Esophagus mucosa (tissue), 1 donor: ENCODE measurements at places on chromosomes 7 and 10.

DNA sequence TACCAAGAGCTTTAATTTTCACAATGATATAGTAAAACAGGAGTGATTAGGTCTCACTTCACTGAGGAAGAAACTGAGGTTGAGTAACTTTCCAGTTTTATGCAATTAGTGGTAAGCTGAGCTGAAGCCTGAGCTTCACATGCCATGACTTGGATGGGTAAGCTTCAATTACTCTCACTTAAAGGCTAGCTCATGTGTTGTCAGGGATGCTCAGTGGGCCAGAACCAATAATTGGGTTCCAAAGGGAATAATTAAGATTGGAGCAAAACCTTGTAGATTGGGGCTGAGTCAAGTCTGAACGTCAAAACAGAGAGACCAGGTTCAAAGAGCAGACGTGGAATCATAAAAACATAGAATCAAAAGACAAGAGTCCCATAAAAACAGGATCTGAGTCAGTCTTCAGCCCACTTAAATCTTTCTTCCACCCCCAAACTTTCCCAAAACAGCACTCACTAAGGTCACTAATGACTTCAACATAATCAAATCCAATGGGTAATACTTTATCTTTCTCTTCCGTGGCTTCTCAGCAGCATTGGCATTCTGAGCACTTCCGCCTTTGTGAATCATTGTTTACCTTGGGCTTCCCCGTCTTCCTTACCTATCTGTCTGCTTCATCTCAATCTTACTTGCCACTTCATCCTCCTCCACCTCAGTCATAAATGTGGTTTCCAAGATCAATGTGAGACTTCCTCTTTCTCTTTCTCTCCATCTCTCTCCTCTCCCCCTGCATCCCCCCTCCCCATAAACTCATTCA lies 23.0 kb upstream of the EGFR start:
- peak; percentile 69 for ATAC-seq

DNA sequence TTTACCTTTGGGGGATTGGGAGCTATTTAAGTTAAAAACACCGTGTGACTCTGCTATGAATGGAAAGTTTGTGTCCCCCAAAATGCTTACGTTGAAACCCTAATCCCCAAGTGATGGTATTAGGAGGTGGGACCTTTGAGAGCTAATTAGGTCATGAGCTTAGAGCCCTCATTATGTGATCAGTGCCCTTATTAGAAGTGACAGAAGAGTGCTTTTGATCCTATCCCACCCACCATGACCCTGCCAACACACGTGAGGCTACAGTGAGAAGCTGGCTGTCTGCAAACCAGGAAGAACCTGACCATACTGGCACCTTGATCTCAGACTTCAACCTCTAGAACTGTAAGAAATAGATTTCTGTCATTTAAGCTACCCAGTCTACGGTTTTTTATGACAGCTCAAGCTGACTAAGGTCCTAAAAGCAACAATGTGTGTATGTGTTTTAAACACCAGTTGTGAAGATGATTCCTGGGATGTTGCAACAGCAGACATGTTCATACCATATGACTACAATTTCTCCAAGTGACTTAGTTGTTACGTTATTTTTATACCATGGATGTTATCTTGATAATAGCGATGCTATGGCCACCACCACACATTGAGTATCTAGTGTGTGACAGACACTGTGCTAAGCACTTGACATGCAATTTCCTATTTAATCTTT lies 124.4 kb downstream of the PIP4K2A start:
- ATAC-seq = no peak

GRCh38 chr7:25272265-25272664 lies 44.0 kb upstream of the NPVF start:
- no peak for ATAC-seq

DNA sequence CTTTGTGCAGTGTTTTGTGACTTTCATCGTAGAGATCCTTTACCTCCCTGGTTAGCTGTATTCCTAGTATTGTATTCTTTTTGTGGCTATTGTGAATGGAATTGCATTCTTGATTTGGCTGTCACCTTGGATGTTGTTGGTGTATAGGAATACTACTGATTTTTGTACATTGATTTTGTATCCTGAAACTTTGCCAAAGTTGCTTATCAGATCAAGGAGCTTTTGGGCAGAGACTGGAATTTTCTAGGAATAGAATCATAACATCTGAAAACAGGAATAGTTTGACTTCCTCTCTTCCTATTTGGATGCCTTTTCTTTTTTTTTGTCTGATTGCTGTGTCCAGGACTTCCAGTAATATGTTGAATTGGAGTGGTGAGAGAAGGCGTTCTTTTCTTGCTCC lies 283.8 kb upstream of the LRGUK start:
- ATAC-seq = no peak

DNA sequence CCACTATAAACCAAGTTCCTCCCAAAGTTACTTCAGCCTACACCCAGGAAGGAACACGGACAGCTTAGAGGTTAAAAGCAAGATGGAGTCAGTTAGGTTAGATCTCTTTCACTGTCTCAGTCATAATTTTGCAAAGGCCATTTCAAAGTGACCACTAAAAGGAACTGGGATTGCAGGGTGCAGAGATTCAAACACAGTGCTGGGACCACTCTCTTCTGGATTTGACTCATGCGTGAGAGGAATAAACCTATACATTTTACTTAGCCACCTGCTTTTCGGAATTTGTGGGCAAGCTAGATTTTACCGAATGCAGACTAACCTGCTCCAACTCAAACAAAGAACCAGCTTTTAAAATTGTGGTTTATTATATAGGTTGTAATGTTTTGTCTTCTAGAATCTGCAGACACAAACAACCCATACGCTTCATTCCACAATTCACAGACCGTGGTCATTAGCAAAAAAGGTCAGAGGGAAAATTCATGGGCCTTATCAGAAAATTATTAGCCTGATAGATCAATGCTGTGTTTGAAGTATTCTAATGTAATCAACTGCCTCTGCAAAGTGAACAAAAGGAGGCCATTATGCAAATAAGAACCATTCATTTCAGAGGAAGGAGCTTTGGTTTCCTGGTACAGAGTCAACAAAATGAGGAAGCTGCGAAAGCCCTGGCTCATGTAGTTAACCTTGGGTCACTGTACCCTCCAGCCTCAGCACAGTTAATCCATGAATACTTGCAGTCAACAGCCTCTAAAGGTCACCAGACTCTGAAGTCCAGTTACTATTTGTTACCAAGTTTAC lies 342.7 kb upstream of the KLF6 start:
- peak; percentile 82 for ATAC-seq

- no peak for ATAC-seq
These were observed 247.0 kb downstream of the SORCS1 start for GRCh38 chr10:106917452-106918055.
